ENCODE measurements at places on chromosomes 6 and 20.

- no peak for DNase-seq
These were observed 12.7 kb downstream of the BLTP3A start for GRCh38 chr6:34804543-34804942.

DNA sequence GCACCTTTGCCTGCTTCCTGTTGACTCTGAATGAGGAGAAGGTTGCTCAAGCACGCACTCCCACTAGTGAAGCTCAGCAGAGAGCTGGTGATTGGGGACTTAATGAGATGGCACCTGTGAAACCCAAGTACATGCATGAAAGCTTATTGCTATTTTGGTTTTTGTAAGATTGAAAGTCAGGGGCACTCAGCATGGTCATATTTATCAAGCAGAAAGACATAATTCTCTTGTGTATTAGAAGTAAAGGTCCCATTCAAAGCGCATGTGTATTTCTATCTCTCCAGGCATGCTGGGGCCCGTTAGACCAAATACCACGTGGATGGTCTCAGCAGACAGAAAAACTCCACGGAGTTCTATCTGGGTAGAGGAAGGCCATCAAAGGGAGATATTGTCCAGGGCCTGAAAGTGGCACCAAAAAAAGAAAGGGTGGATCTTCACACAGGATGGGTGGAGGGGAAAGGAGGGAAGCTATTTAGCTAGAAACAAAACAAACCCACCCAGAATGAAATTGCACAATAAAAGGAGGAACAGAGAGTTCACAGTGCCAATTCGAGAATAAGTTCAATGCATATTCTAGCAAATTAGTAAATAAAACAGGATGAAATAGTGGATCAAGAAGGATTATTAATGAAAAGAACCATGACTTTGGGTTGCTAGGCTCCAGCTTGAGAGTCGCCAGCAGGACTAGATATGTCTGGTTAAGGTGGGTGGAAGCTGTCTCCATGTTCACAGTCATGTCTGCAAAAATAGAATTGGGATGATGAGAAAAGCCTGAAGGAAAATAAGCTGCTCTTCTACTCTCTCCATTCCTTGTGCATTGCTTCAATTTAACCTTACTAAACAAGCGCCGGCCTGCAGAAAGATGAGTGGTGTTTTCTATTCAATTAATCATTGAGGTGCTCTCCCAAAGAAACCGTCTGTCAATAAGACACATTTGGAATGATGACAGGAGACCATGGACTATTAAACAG lies 224.9 kb upstream of the DTNBP1 start:
- DNase-seq, result no peak

DNA sequence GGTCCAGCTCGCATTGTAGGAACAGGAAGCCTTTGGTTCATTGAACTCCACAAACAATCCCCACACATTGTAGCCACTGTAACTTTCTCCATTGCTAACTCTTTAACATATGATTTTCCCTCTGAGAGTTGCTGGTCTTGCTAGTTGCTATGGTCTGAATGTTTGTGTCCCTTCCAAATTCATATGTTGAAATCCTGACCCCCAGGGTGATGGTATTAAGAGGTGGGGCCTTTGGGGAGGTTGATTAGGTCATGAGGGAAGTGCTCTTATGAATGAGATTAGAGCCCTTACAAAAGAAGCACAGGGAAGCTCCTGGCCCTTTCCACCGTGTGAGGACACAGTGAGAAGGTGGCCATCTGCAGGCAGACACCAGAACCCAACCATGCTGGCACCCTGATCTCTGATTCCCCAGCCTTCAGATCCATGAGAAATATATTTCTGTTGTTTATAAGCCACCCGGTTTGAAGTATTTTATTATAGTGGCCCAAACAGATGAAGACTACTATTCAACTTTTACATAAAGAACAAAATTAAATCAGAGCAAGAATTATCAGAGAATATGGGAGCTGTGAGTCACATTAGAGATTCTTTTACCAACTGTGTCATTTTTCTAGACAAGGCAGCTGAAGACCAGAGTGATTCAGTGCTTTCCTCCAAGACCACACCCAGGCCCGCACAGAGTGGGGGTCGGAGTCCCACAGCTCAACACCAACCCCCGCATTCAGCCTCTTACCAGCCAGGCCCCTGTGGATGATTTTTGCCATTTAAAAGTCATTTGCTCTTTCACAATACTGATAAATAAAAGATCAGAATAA lies 143.0 kb downstream of the SAMD5 start:
- peak; percentile 34 for DNase-seq

GRCh38 chr6:84798257-84798656 lies 33.9 kb upstream of the TBX18 start:
- no peak for DNase-seq

DNA sequence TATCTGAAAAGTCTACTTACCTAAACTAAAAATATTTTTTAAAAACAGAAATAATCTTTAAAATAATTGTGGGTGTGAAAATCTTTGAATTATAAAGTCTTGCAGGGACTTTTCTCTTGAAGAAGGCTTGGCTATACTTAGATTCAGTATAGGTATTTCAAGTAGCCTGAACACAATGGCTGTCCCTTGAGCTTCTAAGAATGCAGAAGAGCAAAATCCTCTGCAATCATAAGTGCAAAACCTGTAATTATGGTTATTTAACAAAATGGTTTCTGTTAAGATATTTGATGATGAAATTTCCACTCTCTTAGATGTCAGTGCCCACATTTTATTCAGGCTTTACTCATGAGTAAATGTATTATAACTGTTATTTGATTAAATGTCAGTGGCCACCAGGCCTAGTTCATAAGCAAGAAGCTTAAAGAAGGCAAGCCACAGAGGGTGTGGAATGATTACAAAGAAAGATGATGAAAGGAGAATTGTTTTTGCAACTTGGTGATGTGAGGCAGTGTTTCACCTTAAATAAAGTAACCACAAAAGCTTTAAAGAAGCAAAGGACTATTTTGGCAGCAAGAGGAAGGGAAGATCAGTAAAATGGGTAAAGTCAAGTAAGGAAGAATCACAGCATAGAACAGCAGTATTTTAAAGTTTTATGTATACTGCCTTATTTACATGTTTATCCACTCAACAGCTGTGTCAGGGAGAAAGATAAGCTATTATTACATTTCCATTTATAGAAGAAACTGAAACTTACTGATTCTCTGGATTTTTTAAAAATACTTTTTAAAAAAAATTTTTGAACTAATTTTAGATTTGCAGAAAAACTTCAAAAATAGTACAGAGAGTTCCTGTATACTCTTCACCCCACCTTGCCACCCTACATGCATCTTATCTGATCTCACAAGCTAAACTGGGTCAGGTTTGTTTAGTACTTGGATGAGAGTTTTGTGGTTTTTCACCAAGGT lies 351.2 kb upstream of the RUNX2 start:
- DNase-seq, result no peak

- DNase-seq, result peak; percentile 47
These were observed 6.5 kb upstream of the SLC24A3 start for GRCh38 chr20:19205981-19206396.

GRCh38 chr6:97456070-97456469 lies 173.1 kb upstream of the MMS22L start:
- DNase-seq, result no peak

DNA sequence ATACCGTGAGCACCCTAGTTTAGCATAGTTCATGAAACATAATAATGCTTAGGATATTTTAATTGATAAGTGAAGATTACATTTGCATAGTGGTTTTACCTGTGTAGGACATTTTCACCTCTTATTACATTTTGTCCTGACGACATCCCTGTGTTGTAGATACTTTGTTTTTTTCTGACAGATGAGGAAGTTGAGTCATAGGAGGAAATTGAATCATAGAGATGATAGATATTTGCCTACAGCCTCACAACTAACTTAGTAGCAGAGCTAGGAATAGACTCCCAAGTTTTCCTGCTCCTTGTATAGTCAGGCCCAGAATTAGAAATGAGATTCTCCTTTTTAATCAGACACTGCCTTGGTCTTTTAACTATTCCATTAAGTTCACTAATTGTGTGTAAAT lies 100.5 kb upstream of the SUPT3H start:
- DNase-seq, result no peak

DNA sequence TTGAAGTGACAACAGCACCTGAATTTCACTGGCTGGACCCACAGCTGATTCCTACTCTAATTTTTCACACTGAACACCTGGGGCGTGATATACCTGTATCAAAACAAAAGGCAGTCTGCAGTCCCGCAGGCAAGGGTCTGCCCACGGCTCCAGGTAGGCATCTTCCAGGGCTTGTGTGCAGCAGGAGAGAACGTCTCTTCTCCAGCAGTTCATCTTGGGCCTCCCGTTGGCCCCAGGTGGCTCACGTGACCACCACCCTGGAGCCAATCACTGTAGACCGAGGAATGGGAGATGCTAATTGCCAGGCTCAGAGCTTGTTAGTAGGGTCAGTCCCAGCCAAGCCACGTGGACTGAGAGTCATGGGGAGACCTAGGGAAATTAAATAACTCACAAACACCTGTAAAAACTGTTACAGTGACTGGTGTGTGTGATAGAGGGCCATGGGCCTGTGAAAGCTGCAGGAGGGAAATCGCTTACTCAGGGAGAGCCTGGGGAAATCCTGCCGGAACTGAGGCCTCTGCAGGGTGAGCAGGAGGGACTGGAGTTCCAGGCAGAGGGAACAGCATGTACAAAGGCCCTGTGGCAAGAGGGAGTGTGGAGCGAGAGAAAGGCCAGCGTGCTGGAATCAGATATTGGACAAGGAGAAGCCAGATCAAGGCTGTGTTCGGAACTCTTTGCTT lies 83.4 kb downstream of the EYA2 start:
- no peak for DNase-seq

DNA sequence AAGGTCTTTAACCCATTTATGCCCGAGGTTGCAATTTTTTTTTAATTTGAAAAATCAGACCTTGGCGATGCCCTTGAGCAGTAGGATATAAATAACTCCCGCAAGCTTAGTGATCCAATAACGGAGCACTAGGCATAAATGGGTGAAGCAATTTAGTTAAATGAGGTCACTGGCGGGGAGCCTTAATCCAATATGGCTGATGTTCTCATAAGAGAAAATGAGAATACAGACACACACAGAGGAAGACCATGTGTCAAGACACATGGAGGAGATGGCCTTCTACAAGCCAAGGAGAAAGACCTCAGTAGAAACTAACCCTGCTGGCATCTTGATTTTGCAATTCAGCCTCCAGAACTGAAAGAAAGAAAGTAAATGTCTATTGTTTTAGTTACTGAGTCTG lies 735 bp downstream of the SIRPG start:
- DNase-seq, result no peak

DNA sequence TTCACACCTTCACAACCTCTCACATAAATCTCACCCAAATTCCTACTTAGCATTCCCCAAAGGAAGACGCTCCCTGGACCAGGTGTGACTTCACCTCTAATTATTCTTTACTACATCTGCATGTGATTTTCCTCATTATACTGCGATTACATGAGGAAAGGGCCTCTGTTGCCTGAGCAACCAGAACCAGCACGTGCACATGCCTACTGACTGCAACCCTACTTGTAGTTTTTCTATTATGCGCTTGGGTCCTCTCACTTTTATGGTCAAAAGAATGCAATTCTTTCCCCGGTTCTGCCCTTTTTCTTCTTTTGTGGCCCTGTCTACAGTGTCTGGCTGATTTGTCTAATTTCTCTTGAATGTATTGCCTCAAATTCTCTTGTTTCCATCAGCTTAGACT lies 20.4 kb upstream of the ANKEF1 start:
- no peak for DNase-seq

DNA sequence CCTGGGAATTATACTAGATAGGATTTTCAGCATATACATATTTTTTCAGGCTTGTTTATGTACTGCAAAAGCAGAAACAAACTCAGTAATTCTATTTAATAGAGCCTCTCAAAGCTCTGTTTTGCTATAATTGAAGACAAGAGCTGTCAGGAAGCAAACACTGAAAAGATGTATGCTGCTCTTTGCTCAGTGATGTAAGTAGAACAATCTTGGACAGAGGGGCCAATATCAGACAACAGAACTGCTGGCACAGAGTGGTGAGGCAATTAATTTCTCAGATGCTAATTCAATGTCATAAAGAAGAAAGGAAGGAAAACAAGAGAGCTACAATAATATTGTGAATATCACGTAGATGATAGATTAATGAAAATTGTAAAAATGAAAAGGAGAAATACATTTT lies 663.3 kb upstream of the ADGRB3 start:
- no peak for DNase-seq

- no peak for DNase-seq
These were observed 4.5 kb downstream of the PHF3 start for GRCh38 chr6:63640062-63640461.

DNA sequence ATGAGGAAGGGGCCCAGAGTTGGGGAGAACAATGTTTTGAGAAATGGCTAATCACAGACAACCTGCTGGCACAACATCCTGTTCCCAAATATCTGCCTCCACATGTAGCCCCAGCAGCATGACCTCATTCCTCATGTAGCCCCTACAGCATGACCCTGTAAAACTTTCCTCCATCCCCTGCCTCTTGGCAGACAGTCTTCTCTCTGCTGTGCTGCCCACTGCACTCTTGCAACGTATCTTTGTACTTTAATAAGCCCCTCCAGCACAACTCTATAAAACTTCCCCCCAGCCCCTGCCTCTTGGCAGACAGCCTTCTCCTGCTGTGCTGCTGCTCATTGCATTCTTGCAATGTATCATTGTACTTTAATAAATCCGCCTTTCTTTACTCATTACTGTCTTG lies 278.8 kb downstream of the HDGFL1 start:
- no peak for DNase-seq

DNA sequence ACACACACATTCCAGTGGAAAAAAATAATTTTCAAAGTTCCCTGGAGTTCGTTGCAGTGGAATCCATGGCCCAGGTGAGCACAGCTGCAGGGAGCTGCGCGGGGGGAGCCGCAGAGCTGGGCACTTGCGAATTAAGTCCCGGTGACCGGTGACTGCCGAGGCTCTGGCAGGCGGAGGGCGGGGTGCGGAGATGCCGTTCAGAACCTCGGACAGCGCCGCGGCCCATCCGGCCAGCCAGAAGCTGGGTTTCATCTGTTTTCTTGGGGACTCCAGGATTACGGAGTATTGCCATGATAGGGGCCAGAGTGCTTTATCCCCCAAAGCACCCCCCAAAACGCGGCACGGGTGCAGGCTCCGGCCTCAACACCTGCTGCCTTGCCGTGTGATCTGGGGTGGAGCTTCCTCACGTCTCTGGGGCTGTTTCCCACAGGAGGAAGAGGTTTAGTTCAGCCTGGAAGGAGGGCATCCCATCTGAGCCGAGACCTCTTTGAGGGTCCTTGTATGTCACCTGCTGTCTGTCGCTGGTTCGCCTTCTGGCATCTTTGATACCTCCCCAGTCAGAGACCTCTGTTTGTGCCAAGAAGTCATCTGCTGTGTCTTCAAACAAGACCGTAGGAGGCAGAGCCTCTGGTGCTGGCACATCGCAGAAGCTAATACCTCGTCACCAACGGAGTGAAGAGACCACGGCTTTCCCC lies 99.4 kb downstream of the YTHDF1 start:
- DNase-seq, result no peak

DNA sequence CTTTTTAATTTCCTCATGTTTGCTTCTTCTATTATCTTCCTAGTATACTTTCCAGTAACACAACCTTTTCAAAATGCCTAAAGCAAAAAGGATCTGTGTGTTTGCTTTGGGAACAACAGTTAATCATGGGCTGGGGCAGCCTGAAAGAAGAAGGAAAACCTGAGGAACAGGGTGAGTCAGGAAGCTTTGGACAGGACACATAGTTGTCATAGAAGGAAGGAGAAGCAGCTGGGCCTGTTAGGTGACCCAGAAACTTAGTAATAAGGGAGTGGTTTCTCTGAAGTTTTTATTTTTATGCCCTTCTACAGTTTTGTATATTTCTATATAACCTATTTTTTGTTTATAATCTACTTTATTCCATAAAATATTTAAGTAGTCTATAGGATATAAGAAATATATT lies 61.4 kb downstream of the CD24 start:
- DNase-seq, result no peak

Data from HS-27A (cell line).